ENCODE measurements at places on chromosomes 5 and 9.

GRCh38 chr5:2269656-2270055 is 386.9 kb upstream of the IRX4 start:
- DNase-seq: no peak

DNA sequence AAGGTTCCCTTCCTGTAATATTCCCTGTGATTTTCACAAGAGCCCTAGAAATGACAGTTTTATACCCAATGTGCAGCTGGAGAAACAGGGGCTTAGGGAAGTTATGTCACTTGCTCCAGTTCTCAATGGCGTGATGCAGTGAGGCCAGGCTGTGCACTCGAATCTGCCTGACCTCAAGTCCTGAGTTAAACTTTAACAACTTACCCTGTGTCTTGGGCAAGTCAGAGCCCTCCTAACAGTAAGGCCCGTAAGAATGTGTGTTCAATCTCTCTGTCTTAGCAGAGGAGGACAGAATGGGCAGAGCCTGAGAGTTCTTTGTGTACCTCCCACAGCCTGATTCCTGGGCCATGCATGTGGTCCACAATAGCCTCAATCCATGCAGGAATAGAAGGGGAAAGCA is 181.1 kb downstream of the TRIM32 start:
- no peak for DNase-seq

GRCh38 chr9:126956917-126957686 is 42.5 kb downstream of the RALGPS1 start:
- DNase-seq: no peak

DNA sequence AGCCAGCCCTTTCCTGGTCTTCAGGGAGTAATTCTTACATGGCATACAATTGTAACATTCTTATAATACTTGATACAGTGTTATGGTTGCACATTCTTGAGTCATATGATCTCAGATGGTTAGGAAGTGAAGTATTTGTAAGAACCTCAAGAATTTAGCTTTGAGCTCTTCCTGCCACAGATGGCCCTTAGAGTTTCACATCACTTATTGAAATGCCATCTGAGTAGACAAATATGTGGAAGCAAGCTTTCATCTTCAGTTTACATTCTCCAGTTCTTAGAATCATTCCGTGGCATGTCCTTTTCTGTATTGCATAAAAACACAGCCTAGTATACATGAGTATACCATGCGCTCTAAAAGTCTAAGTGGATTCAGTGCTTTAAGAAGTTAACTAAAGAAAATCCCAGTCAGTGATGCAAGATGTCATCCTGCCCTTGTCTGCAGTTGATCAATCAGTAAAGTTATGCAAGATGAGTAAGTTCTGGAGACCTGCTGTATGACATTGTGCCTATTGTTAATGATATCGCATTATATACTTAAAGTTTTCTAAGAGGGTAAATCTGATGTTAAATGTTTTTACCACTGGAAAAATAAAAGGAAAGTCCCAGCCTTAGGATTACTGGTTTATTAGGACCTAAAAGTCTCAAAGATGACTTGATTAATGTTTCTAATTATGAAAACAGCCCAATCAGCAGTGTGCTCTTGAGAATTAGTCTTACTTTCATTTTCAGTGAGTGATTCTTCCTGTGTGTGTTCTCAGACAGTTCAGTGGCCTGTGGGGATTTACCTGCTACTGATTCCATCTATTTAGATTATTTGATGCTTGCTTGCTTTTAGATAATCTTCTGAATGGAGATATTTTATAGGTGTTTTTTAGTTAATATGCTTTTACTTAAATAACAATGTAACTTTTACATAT is 29.4 kb downstream of the RHOBTB3 start:
- no peak for DNase-seq

- DNase-seq: no peak
These were observed 25.9 kb upstream of the PTAR1 start for GRCh38 chr9:69785757-69786156.

DNA sequence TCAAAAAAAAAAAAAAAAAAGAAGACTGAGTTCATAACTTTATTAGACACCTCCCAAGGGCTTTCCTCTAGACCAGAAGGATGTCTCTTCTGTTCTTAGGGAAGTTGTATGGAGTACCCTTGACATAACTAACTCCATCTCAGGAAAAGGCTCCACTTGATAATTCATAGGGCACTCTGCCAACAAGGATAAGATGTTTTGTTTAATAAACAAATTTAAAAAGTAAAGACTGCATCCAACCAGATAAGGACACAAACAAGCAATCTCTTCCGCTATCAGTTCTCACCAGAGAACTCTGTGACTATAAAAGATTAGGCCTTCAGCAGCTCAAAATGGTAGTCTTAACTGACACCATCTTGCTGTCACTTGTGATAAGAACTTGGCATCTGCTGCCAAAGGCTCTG is 65.8 kb downstream of the SFXN1 start:
- no peak for DNase-seq

GRCh38 chr9:33114746-33115145 is 38.3 kb upstream of the SMU1 start:
- DNase-seq: no peak

- no peak for DNase-seq
These were observed 565.6 kb downstream of the MTRR start for GRCh38 chr5:8434501-8434900.

DNA sequence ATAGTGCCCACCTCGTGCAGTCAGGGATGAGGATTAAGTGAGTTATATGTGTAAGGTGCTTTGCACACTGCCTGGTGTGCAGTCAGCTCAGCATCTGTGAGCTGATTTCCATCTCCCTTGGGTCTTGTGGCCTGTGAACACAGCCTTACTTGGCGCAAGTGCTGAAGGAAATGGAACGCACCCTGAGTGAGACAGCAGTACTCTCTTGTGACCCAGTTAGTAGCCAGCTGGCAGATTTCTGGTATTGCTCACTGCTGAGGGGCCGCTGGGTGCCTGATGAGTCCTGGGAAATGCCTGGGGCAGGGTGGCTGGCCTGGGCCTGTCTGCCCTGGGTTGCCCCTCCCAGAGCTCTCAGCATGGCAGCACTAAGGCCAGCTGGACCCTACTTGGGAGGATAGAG is 90.9 kb upstream of the BOD1 start:
- no peak for DNase-seq

GRCh38 chr5:172648013-172648381 is 6.9 kb downstream of the NEURL1B start:
- no peak for DNase-seq

- DNase-seq: no peak
These were observed 184.1 kb downstream of the RAPGEF6 start for GRCh38 chr5:131450941-131451340.

- DNase-seq: no peak
These were observed 365.1 kb downstream of the ENC1 start for GRCh38 chr5:74275171-74275992.

DNA sequence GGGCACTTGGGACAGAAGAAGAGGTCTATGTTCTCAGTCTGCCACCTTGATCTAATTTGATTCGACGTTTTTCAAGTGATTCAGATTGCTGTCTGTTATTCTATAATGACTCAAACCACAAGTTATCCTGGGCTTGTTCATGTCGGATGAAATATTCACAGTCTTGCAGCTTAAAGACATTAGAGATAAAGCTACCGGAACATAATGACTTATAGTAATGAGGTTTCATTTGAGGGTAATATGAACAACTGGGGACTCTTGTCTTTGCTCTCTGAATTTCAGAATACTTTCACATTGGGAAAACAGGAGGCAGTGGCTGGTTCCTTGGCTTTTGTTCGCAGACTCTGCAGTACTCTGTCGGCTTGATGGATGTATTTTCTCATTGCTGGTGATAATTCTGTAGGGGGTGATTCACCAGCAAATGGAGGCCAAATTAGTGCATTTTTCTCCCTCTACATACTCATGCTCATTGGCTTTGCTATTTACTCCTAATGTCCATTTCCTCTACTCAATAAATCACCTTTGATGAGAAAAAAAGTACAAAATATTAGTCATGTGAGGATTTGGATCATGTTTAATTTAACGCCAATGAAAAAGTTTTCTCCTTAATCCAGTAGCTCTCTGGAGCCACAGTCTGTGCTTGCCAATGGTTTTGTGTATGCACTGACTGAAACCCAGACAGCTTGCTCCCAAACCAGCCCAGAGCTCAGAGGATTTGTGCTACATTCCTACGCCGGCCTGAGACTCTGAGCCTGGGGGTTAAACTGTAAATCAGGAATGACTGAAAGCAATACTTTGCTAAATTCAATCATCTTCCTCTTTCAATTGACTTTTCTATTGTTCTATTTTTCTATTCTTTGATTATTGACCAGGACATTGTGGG is 154.7 kb upstream of the ANKH start:
- DNase-seq: no peak

DNA sequence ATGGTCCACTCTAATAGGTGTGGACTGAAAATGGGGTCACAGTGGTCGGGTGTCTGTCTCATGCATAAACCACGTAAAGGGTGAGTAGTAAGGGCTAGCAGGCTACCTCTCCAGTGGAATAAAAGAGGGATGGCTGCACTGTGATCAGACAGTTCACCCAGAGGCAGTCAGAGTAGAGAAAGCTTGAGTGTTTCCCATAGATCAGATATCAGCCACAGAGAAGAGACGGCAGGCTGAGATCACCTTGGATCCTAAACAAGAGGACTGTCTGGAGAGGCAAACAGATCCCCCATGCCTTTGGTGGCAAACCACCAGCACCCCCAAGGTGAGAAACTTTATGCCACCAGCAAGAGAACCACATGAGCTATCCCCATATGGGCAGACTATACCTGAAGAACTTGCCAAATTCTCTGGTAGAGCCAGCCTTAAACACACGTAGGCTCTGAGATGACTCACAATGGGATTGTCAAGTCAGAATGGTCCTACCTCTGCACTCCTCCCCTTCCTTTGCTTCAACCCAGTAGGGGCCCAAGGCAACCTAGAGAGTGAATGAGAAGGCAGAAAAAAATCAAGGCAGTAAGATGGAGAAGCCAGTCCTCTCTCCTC is 205.2 kb upstream of the MAP3K1 start:
- DNase-seq: no peak

DNA sequence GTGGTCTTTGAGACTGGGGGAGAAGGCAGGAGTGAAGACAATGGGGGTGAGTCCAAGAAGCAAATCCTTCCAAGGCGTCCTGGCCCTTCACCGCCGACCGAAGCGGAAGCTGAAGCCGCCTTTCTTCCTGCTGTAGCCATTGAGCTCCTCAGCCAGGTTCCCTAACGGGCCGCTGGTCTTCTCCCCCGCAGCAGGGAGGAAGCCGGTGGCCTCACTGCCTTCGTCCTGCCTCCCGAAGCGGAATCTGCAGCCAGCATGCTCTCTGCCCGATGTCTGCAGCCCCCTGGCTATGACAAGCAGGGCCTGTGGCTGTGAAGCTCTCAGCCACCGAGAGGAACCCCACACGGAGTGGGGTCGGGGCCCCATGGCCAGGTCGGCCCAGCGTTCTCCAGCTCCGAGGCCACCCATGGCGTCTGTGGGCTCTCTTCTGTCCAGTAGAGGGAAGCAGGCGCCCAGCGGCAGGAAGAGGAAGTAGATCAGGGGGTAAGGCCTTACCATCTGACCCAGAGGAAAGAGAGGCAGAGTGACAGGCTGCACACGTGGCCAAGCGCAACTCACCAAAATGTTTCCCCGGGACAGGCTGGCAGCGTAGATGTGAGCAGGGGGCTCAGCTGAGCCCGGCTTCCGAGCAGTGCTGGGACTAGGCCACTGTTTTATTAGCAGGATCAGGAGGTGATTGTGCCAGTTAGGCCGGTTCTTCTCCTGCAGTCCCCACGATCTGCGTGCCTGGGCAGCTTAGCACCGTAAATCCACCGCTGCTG is 3.1 kb downstream of the QRFP start:
- no peak for DNase-seq

- no peak for DNase-seq
These were observed 150.5 kb downstream of the GNAQ start for GRCh38 chr9:77881111-77881510.

DNA sequence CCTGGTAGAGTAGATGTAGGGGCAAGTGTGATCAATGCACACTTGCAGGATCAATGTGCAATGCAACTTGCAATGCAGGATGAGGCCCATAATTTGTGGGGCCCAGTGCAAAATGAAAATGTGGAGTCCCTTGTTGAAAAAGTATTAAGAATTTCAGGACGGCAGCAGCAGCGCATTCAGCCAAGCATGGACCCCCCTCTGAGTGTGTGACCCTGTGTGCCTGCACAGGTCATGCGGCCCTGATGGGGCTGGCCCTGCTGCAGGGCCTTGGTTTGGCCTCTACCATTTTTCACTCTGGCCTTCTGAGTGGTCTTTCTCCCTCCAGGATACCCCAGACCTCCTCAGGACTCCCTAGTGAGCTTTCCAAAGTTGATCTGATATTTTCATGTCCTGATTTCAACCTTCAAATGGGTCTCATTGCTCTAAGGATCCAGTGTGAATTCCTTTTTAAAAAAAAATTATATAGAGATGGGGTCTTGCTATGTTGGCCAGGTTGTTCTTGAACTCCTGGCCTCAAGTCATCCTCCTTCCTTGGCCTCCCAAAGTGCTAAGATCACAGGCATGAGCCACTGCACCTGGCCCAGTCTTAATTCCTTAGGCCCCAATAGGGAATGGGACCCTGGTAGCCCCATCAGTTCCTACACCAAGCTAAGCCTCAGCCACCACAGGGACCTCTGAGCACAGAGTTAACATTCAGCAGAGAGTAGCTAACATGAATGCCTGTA is 4.3 kb downstream of the ERGIC1 start:
- no peak for DNase-seq

DNA sequence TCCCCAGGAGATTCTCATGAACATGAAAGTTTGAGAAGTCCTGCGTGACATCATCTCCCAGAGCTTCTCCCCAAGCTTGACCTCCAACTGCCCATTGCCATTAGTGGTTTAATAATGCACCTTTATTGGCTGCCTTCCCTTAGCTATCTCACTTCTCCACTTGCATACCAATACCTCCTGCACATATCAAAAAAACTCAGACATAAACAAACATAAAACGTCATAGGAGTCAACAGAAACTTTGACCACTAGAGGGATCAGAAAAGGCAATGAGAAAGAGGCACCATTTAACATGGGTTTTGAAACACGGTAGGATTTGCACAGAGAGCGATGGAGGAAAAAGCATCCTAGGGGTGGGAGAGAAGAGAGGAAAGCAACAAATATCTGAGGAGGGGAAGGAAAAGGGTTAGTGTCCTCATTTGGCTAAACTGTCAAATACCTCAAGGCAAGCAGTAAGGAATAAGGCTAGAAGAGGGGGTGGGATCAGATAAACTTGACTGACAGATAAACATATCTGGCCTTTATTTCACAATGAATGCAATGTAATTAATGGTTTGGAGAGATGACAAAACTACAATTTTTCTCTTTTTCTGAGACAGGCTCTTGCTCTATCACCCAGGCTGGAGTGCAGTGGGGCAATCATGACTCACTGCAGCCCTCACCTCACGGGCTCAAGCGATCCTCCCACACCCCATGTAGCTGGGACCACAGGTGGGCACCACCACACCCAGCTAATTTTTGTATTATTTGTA is 27.0 kb downstream of the GNAQ start:
- DNase-seq: no peak

GRCh38 chr5:43555895-43556606 is 826 bp downstream of the PAIP1 start:
- DNase-seq: peak; percentile 25

DNA sequence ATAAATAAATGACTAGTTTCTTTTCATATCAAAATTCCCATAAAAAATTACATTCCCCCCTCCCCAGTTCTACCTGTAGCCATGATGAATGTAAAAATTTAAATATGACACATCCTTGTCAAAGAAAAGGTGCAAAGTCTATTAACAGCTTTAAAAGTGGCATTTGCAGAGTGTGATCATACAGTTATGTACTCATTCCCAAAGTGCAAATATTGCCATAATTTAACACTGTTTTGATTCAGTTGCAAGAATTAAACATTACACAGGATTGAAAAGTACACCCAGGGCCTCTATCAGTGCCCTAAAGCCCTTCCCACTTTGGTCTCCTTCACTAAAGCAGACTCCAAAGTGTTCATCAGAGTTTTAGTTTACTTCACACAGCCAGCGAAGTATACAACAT is 51.8 kb downstream of the RNF145 start:
- DNase-seq: no peak

GRCh38 chr9:121299467-121300282 is 31.7 kb downstream of the GSN start:
- no peak for DNase-seq
